ENCODE measurements at places on chromosomes 4 and X.

GRCh38 chr4:140367738-140368137 is 5.7 kb upstream of the SCOC start:
- DNase-seq = no peak

- no peak for DNase-seq
Measured at GRCh38 chrX:97494756-97495372, 611.2 kb downstream of the RPA4 start.

DNA sequence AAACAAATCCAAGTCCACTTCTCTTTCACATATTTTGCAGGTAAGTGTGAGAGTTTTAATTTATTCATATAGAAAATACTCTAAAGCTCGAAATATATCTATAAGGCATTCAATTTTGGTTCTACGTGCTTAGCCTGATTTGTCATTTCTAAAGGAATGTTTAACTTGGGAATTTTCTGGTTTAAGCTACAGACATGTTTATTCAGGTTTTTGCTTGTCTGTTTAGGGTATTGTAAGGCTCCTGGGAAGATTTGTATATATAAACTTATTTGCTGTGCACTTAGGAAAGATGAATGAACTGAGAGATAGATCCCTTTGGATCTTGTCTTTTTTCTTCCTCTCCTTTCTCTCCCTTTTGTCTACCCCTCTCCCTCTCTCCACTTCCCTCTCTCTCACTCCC is 185.9 kb upstream of the NEIL3 start:
- DNase-seq = no peak

DNA sequence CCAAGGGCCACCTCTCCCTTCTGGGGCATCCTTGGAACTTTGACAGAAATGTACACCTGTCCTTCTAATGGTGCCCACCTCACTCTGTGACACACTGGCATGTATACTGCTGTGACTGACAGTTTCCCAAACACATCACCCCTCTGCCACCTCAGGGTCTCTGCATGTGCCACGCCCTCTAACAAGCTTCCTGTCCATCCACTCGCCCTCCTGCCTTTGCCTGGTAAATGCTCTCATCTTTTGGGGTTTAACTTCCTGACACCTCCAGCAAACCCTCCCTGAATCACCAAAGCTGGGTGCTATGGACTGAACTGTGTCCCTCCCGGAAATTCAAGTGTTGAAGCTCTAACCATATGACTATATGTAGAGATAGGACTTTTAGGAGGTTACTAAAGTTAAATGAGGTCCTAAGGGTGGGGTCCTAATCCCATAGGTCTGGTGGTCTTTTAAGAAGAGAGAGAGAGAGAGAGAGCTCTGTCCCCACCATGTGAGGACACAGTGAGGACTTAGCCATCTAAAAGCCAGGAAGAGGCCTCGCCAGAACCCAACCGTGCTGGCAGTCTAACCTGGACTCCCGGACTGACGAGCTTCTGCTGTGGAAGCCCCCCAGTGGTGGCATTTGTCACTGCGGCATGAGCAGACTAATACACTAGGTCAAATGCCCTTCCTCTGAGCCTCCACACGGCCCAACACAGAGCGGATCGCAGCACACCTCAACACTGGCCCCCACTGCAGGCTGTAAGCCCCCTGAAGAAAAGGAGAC is 95.6 kb downstream of the AFAP1 start:
- peak; percentile 67 for DNase-seq

Data from CD4-positive, alpha-beta T cell treated with Interleukin-6 at 100 ng/mL for 8 hours (primary cell).